Keratinocyte (primary cell): ENCODE measurements at places on chromosomes 5 and 9. TPM values are rescaled to one million over a fixed set of nuclear protein-coding genes. Genes with fewer than 3 reads are reported as not detected.

QRFP gene
- polyA plus RNA-seq, result not detected in 3 replicates

MTMR12 gene
- 11.0 to 17.1 TPM (median 15.6 TPM) in 3 replicates for polyA plus RNA-seq

SLC4A9 gene
- polyA plus RNA-seq, result 0.04 to 0.14 TPM (median 0.07 TPM) in 3 replicates

KCNMB1 gene
- not detected in 3 replicates for polyA plus RNA-seq

GZMA gene
- not detected in 3 replicates for polyA plus RNA-seq

RANBP3L gene
- polyA plus RNA-seq, result not detected in 3 replicates

ZFP2 gene
- 0.32 to 0.54 TPM (median 0.52 TPM) in 3 replicates for polyA plus RNA-seq

LCN2 gene
- 28.9 to 77.4 TPM (median 67.4 TPM) in 3 replicates for polyA plus RNA-seq

GDA gene
- polyA plus RNA-seq, result 0.29 to 0.75 TPM (median 0.75 TPM) in 3 replicates

- H3K27me3 ChIP-seq, result no peaks in the 10 kb centered on the region
- no peaks in the 10 kb centered on the region for H3K36me3 ChIP-seq
- H3K4me1 ChIP-seq, result no peaks in the 10 kb centered on the region
Measured at GRCh38 chr5:143569722-143570567, 166.5 kb upstream of the NR3C1 start.

DNA sequence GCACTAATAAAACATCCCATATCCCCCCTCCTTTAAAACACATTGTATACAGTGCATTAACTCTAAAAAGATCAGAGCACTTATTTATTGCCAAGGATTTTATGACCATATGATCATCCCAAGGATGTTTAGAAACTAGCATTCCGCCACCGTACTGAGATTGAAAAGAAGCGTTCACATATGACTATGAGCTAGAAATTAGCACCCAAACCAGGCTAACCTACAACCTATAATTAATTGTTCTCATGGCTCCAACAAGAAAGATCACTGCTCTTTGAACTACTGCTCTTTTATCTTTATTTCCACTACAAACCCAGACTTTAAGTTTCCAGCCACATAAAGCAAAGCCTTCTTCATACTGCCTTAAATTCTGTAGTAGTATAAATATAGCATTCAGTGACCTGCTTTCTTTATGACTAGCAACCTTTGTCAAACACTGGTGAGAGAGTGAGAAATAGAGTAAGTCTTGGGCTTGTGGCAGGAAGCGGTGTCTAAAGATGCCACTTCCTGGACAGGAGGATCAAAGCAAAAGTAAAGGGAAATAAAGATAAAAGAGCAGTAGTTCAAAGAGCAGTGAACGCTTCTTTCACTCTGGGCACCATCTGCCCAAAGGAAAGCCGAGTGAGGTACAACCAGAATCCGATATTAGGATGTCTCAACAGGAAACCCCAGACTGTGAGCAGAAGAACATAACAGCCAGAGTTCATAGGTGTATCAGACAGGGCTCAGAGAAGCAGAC lies 151.1 kb upstream of the ERCC6L2 start:
- no peak overlapping the region for H3K4me3 ChIP-seq
- H3K4me1 ChIP-seq, result no peaks in the 10 kb centered on the region
- H3K27me3 ChIP-seq, result no peaks in the 10 kb centered on the region
- no peaks in the 10 kb centered on the region for H3K36me3 ChIP-seq
- no peak overlapping the region for H3K27ac ChIP-seq
- DNase-seq, result no peak

DNA sequence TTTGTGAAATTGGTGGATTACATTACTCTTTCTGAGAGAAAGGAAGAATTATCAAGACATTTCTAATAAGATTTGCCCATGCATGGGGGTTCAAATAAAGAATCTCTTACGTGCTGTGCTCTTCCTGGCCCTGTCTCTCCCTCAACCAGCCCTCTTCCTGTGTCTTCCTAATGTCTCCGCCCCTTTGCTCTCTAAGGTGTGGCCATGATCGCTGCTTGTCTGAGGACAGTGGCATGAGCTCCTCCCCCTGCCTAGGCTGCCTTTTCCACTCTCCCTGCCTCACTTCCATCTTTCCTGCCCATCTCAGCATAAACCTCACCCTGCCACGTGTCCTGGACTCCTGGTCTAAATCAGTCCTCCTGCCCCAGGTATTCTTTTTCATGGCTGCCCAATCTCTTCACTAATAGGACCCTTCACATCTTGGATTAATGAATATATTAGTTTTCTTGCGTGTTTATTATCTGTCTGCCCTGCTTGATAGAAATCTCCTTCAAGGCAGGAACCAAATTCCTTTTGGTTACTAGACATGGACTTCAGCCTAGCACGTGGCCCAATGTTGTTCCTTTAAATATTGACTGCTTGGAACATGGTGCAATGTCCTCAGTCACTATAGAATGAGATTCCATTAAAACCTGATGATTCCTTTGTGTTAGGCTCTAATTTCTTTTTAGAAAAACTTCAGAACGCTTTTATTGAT lies 122.3 kb downstream of the MTRR start:
- DNase-seq, result no peak
- H3K27ac ChIP-seq, result no peak overlapping the region
- H3K4me3 ChIP-seq, result no peak overlapping the region
- no peaks in the 10 kb centered on the region for H3K36me3 ChIP-seq

- no peaks in the 10 kb centered on the region for H3K27me3 ChIP-seq
- H3K4me3 ChIP-seq, result no peak overlapping the region
- no peak for DNase-seq
- H3K4me1 ChIP-seq, result peaks cover 22% of the 10 kb centered on the region
- peaks cover 38% of the 10 kb centered on the region for H3K36me3 ChIP-seq
Measured at GRCh38 chr5:142317173-142317572, 7.6 kb downstream of the SPRY4 start.

DNA sequence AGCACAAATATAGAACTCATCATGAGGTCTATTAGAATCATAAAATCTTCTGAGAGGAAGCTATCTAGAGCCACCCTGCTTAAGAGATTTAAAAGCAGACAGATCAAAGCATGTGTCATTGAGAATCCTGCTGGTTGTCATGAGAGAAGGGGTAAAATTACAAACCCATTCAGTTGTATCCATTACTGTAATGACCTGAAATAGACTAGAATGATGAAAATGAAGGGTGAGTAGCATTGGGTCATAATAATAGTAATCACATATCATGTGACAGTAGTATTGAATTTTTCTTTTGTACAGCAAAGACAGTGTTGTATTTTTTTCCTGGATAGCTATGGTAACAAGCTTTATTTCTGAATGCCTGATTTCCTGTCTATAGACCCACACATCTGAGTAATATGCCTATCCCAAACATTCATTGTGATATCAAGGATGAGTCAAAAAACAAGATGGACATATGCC lies 149.0 kb downstream of the PDE4D start:
- DNase-seq, result no peak
- H3K4me3 ChIP-seq, result no peak overlapping the region
- peak overlapping the region; percentile 93 for H3K27ac ChIP-seq

- H3K4me1 ChIP-seq, result no peaks in the 10 kb centered on the region
- no peak overlapping the region for H3K4me3 ChIP-seq
- no peaks in the 10 kb centered on the region for H3K27me3 ChIP-seq
- H3K27ac ChIP-seq, result peak overlapping the region; percentile 2
- no peak for DNase-seq
- H3K36me3 ChIP-seq, result no peaks in the 10 kb centered on the region
Measured at GRCh38 chr5:147403651-147404640, 105.9 kb downstream of the DPYSL3 start.

- DNase-seq, result no peak
- no peak overlapping the region for H3K4me3 ChIP-seq
- no peak overlapping the region for H3K27ac ChIP-seq
- no peaks in the 10 kb centered on the region for H3K27me3 ChIP-seq
- H3K4me1 ChIP-seq, result peaks cover 12% of the 10 kb centered on the region
Measured at GRCh38 chr5:100691085-100691484, 155.9 kb downstream of the FAM174A start.

DNA sequence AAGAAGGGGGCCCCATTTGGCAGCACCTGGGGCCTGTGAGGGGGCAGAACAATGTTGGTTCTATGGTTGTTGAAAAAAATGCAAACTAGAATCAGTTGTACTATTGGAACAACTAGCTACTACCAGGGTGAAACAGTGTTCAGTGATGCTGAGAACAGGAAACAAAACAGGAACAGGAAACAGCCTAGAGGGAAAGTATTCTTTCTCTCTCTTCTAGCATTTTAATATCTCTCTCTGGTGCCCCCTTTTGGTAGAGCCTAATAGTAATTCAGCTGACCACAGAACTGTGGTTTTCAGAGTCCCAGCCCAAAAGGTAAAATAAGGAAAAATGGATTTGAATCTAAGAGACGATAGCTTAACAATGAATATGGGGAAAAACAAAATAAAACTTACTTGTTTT lies 138.0 kb upstream of the KCNN2 start:
- no peak overlapping the region for H3K27ac ChIP-seq
- no peak overlapping the region for H3K4me3 ChIP-seq
- no peak for DNase-seq
- no peaks in the 10 kb centered on the region for H3K27me3 ChIP-seq
- H3K36me3 ChIP-seq, result no peaks in the 10 kb centered on the region
- H3K4me1 ChIP-seq, result no peaks in the 10 kb centered on the region

DNA sequence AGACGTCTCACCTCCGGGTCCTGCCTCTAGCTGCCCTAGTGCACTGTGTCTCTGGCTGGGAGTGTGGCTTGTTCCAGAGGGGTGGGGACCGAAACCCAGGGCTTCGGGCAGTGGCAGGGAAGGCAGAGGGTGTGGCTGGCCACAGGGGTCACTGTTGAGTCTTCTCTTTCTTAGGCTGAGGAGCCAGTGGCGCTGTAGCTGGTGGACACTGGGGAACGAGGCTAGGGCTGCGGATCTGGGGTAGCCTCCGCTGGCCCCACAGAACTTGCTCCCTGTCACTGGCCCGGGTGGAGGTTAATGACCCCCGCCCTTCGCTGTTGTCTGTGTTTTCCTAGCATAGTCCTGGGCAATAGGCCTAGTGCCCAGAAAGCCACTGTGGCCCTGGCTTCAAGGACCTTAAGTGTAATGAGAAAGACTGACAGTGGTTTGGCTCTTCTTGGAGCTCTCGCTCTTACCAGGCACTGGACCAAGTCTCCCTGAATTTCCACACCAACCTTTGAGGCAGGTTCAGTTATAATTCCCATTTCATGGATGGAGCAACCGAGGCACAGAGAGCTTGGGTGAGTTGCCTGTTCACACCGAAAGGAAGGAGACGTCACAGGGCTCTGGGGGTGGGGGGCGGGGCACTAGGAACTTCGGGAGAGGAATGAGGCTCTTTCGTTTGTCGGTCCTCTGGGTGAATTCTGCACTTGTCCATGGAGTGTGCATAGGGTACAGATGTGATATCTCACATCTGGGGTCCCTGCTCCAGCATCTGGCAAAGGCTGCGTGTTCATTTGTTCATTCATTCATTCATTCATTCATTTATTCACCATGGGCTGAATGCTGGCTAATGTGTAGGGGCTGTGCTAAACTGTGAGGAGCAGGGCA lies 4.8 kb upstream of the IER5L start:
- no peaks in the 10 kb centered on the region for H3K36me3 ChIP-seq
- peaks cover 4% of the 10 kb centered on the region for H3K4me1 ChIP-seq
- no peak overlapping the region for H3K27ac ChIP-seq
- H3K4me3 ChIP-seq, result no peak overlapping the region
- no peak for DNase-seq
- no peaks in the 10 kb centered on the region for H3K27me3 ChIP-seq

DNA sequence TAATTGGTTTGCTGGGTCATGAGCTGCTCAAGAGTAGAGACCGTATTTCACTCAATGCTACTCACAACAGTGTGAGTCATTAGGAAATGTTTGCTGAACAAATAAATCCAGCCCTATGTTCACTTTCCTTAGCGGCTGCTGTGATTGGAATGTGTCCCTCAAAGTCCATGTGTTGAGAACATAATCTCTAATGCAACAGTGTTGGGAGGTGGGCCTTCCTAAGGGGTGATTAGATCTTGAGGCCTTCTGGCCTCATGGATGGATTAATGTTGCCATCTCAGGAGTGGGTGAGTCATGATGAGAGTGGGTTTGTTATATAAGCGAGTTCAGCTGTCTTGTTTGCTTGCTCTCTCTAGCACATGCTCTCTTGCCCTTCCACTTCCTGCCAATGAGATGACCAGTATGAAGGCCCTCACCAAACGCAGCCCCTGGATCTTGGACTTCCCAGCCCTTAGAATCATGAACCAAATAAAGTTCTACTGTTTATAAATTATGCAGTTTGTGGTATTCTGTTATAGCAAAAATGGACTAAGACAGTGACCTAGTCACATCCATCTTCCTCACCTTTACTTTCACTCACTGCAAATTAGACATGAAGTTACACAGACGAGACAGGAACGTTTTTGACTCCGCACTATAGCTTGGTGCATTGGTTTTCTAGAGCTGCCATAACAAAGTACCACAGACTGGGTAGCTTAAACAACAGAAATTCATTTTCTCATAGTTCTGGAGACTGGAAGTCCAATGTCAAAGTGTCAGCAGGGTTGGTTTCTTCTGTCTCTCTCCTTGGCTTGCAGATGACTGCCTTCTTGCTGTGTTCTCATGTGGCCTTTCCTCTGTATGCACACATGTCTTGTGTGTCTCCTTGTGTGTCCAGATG lies 50.9 kb upstream of the FAM169A start:
- H3K4me3 ChIP-seq, result no peak overlapping the region
- no peak overlapping the region for H3K27ac ChIP-seq
- DNase-seq, result no peak
- no peaks in the 10 kb centered on the region for H3K4me1 ChIP-seq

GRCh38 chr9:133733796-133734533 lies 4.2 kb downstream of the SARDH start:
- H3K27ac ChIP-seq, result no peak overlapping the region
- no peaks in the 10 kb centered on the region for H3K4me1 ChIP-seq
- no peaks in the 10 kb centered on the region for H3K36me3 ChIP-seq

- H3K27me3 ChIP-seq, result no peaks in the 10 kb centered on the region
- H3K4me3 ChIP-seq, result no peak overlapping the region
- H3K27ac ChIP-seq, result no peak overlapping the region
- no peaks in the 10 kb centered on the region for H3K4me1 ChIP-seq
- H3K36me3 ChIP-seq, result no peaks in the 10 kb centered on the region
- no peak for DNase-seq
Measured at GRCh38 chr9:20397348-20397747, 225.0 kb downstream of the MLLT3 start.

- peaks cover 12% of the 10 kb centered on the region for H3K36me3 ChIP-seq
- H3K4me3 ChIP-seq, result peak overlapping the region; percentile 36
- H3K4me1 ChIP-seq, result peaks cover 45% of the 10 kb centered on the region
- H3K27ac ChIP-seq, result peak overlapping the region; percentile 46
- DNase-seq, result no peak
Measured at GRCh38 chr5:173328844-173329490, 753 bp upstream of the STC2 start.

- no peaks in the 10 kb centered on the region for H3K27me3 ChIP-seq
- no peak overlapping the region for H3K4me3 ChIP-seq
- no peak for DNase-seq
- no peaks in the 10 kb centered on the region for H3K36me3 ChIP-seq
- H3K4me1 ChIP-seq, result peaks cover 14% of the 10 kb centered on the region
- no peak overlapping the region for H3K27ac ChIP-seq
Measured at GRCh38 chr5:56581426-56581825, 233.9 kb upstream of the MAP3K1 start.

- DNase-seq, result no peak
- H3K4me3 ChIP-seq, result no peak overlapping the region
- no peaks in the 10 kb centered on the region for H3K4me1 ChIP-seq
- no peaks in the 10 kb centered on the region for H3K27me3 ChIP-seq
Measured at GRCh38 chr5:171897231-171897630, 109.2 kb downstream of the FBXW11 start.

DNA sequence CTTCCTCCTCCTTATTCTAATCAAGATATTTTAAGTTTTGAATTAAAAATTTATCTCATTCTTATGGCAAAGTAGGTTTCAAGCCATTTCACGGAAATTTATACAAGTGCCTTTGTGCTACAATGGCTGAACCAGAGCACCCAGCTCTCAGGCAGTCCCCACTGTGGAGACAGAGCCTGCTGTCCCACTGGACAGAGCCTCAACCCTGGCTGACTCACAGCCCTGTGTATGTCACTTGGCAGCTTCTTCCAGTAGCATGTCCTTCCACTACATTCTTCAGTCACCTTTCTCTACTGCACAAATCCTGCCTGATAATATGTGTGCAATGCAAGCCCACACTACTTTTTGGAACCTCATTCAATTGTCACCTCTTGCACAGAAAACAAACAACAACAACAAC lies 253.1 kb downstream of the PDE4D start:
- no peak overlapping the region for H3K27ac ChIP-seq
- H3K4me1 ChIP-seq, result no peaks in the 10 kb centered on the region
- no peaks in the 10 kb centered on the region for H3K27me3 ChIP-seq
- no peaks in the 10 kb centered on the region for H3K36me3 ChIP-seq
